ENCODE measurements at places on chromosomes 5 and 9.

DNA sequence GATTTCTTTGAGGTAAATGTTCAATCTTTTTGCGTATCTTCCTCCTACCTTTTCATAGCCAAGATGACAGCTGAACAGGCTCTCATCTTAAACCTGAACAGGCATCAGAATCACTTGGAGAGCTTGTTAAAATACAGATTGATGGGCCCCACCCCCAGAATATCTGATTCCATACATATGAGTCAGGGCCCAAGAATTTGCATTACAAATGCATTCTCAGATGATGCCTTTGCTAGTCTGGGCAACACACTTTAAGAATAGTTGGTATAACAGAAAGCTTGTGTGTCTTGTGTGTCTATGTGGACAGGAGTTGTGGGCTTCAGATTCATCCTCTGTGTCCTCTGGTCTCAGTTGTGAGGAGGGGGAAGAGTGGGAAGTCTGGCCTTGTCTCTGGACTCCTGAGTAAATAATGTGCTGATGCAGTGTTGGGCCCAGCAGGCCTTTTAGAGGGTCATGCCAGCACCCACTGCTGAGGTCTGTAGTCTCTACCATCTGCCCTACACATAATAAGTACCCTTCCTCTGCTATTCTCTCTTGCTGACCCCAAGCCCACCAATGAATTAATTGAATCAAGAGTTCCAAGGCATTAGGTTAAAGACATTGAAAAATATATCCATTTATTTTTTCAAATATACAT is 43.1 kb downstream of the PTCD2 start:
- no peak for DNase-seq

- DNase-seq = peak; percentile 16
These were observed 8.3 kb upstream of the ENC1 start for GRCh38 chr5:74648835-74649293.

DNA sequence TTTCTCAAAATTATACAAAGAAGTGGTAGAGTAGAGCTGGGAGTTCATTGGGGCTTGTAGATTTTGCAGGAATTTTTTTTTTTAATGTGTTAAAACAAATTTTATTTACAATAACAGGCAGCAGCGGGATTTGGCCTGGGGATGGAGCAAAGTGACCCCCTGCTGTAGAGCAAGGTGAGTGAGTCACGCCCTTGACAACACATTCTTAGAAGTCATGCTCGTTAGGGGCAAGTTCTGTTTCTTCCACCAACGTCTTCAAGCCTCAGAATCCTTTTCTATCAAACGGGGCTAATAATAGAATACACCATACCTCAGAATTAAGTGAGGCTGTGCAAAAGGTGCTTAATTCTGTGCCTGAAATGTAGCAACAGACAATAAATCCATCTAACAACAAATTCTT is 1.1 kb upstream of the ANKDD1B start:
- DNase-seq = no peak

- DNase-seq = no peak
These were observed 15.0 kb downstream of the ANKRD33B start for GRCh38 chr5:10578869-10579268.

DNA sequence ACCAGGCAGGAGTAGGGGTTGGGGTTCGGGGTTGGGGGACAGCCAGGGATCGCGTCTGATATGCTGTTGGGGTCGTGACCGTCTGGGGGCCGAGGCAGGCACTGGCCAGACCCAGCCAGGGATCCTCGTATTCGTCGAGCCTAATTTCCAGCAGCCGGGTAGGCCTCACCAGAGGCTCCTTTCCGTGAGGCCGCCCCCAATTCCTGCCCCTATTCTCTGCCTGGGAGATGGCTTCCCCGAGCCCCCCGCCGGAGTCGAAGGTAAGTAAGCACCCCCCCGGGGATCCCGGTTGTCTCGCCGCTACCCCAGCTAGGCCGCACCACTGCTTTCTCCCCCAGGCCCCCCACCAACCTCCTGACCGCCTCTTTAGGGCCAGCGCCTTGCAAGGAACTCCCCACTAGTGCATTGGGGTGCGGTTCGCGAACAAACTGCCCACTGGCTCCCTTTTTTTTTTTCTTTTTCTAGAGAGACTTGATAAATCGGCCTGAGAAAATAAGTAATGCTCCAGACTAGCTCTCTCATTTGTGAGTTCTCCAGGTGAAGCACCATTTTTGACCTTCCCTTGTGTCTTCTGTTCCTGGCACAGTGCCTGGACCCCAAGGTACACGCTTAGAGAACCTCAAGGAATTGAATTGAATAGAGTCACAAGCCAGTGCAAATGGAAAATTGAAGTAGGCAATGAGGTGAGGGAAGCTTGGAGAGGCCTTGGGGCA is 435 bp downstream of the ZNF189 start:
- peak; percentile 16 for DNase-seq

- DNase-seq = no peak
These were observed 925 bp downstream of the LIFR start for GRCh38 chr5:38555354-38556087.

DNA sequence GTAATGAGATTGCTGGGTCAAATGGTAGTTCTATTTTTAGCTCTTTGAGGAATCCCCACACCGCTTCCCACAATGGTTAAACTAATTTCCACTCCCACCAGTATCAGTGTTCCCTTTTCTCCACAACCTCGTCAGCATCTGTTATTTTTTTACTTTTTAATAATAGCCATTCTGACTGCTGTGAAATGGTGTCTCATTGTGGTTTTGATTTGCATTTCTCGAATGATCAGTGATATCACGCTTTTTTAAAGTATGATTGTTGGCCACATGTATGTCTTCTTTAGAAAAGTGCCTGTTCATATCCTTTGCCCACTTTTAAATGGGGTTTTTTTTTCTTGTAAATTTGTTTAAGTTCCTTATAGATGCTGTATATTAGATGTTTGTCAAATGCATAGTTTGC is 73.5 kb downstream of the MTAP start:
- DNase-seq = no peak

DNA sequence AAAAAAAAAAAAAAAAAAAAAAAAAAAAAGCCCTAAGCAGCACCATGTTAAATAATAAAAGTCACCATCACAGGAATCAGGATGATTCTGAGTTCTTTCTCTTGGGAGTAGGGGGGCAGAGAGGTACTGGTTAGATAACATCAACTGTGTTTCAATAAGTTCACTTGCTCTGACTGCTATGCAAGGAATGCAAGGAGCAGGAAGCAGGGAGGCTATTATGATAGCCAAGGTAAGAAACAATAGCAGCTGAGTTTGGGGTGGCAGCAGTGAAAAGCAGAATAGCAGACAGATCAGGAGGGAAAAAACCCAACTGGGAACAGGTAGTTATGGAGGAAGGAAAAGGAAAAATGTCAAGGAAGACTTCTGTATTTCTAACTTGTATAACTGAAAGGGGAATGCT is 8.2 kb downstream of the CEP120 start:
- DNase-seq = no peak

GRCh38 chr5:67636091-67636490 is 439.5 kb upstream of the CD180 start:
- DNase-seq = no peak

DNA sequence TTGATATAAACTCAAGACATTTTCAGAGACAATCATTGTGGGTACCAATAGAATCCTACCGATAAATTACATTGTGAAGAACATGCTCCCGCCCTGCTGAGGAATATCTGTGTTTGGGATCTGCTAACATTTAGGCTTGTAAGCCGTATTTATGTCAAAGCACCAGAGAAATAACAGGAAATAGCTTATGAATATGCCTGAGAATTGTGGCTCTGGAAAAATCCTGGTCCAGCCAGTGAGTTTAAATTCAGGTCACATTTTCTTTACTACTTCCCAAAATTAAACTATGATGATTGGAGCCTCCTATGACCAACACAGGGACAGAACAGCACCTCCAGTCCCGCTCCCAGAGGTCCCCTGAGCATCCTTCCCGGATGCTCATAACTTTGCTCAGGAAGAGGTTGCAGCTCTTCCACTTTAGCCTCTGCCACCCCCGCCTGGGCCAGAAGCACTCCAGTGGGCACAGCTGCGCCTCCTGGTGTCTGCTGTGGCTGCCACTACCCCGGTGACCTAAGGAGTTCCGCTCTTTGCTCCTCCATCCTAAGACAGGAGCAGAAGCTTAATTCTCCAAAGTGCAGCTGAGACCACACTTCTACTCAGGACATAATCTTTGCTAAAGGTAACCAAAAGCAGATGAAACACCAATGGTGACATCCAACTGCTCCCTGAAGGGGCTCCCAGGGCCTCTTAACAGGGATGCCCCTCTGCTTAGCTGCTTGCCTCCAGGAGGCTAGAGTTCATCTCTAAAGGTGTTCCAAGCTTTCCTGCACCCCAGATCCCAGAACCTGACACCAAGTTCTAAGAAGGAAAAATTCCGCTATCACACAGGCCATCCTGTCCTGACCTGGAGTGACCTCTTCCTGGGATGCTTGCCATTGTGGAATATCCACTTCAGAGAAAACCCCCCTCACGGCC is 58.8 kb downstream of the SLC1A1 start:
- no peak for DNase-seq

GRCh38 chr5:80156156-80156555 is 99.7 kb downstream of the SERINC5 start:
- DNase-seq = no peak

- DNase-seq = no peak
These were observed 31.2 kb downstream of the NANS start for GRCh38 chr9:98087420-98088354.

DNA sequence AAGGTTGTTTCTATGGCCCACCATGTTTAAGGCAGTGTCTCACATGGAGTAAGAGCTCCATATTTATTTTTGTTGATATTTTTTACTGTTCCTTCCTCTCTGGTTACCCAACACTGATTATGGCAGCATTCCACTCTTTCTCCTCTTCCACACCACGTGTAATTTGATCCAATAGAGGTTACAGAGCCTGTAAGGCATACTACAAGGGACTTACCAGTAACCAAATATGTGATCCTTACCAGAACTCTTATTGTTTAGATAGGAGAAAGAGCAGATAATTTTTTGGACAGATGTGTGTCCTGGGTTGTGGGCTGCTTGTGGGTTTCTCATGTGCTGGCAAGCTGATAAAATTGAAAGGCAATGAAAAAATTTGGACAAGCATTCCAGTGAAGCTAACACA is 261.3 kb downstream of the TMEM167A start:
- no peak for DNase-seq

DNA sequence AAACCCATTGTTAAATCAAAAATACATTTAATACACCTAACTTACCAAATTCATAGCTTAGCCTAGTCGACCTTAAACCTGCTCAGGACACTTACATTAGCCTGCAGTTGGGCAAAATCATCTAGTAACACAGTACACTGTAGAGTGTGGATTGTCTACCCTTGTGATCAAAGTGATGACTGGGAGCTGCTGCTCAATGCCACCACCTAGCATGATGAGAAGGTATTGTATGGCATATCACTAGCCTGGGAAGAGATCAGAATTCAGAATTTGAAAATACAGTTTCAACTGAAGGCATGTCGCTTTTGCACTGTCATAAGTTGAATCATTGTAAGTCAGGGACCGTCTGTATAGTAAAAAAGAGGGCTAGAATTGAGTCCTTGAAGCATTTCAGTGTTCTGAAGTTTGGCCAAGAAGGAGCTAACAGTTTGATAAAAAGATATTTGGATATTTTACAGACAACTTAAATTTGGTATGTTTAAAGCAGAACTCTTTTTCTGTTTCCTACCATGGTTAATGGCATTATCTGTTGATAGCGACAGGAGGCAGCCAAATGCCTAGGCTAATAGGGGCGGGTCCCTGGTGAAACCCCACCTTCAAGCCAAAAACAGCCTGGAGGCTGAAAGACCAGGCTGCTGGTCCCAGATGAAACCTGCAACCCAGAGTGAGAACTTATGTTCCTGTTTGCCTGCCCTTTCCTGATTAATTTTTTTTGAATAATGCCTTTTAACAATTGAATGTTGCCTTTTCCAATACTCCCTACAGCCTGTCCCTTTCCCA is 23.0 kb downstream of the SMIM15 start:
- DNase-seq = no peak

GRCh38 chr9:104810421-104811339 is 46.8 kb downstream of the NIPSNAP3B start:
- DNase-seq = peak; percentile 23

DNA sequence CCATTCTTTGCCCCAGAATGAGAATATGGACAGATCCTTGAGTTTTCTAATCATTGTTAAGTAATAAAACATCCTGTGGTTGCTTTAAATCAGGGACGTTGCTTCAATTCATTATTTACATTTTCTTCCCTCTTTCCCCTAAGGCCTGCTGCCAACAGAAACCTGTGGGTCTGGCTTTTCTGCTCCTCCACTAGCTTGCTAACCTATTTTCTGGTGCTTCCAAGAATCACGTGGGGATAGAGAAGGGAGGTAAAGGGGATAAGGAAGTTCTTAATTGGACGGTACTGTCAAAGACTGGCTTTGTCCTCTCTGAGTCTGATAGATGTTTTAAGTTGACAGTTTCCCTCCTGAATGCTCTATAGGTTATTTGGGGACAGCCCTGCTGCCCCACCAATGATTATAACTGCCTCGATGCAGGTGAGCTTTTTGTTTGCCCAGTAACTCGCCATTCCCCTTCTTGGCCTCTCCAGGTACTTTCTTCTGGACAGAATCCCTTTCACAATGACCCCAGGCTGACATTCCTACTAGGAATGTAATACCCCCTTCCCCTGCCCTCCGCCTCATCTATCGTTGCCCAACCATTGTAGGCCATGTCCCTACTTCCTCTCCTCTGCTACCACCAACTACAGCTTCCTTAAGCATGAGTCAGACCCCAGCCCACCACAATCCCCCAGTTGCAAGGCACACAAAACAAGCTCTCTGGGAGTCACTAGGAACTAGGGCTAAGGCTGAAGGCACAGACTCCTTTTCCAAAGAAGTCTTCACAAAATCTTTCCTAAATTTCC is 19.9 kb upstream of the CPEB4 start:
- no peak for DNase-seq

DNA sequence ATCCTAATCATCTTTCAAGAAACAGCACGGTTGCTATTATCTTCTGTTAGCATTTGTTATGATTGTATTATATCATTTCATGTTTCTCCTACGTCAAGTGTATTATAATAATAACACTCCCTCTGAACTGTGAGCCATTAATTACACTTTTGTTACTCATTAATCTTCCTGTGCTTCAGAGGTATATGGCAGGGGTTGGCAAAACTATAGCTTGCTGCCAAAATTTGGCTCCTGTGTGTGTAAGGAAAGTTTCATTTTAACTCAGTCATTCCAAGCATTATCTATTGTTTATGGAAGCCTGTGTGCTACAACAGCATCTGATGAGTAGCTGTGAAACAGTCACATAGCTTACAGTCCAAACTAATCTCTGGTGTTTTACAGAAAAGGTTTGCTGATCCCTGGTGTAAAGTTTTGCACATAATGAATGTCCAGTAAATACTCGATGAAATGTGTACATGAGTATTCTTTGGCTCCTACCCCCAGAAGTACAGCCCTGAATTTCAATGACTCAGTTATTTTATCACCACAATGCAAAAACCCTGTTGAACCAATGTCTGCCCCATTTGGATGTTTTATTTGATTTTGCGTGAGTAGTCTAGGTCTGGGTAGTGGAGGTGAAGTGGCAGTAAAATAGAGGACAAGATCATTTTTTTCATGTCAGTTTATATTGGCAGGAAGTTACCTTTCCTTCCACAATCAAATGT is 648.2 kb downstream of the MAT2B start:
- DNase-seq = no peak

DNA sequence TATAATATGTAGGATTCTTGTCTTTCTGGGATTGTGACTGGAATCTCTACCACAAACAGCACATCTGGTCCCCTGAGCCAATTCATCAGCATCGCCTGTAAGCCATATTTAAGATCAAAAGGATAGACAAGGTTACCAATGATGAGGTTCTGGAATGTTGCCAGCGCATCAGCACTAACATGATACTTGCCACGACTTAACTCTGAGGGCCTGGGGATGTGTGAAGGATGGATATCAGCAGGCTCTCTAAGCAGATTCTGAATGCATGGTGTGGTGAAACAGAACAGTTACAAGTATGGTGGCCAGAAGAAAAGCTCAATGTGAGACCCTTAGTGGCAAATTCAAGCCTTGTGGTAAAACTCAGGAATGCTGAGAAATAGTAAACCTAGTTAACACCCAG is 143.0 kb downstream of the XRCC4 start:
- DNase-seq = no peak
